Karpas-422 (cell line): ENCODE measurements at places on chromosomes 7 and 10.

- H3K4me1 ChIP-seq = no peaks in the 10 kb centered on the region
- no peaks in the 10 kb centered on the region for H3K36me3 ChIP-seq
- peak; percentile 42 for DNase-seq
These were observed 62.2 kb downstream of the VIM start for GRCh38 chr10:17290226-17290625.

GRCh38 chr10:4306871-4307270 is 519.1 kb upstream of the AKR1E2 start:
- H3K36me3 ChIP-seq = no peaks in the 10 kb centered on the region
- peaks cover 4% of the 10 kb centered on the region; the same call in 1 of the 2 replicates for H3K4me1 ChIP-seq
- no peaks in the 10 kb centered on the region for H3K27me3 ChIP-seq
- H3K4me3 ChIP-seq = no peak overlapping the region
- no peak overlapping the region for H3K27ac ChIP-seq

- no peak overlapping the region for H3K4me3 ChIP-seq
- DNase-seq = no peak
- H3K27ac ChIP-seq = no peak overlapping the region
- peaks cover 6% of the 10 kb centered on the region; the same call in 1 of the 2 replicates for H3K36me3 ChIP-seq
These were observed 167.4 kb upstream of the SH2B2 start for GRCh38 chr7:102119213-102119651.

GRCh38 chr7:25881317-25882037 is 270.5 kb upstream of the NFE2L3 start:
- H3K27me3 ChIP-seq = no peaks in the 10 kb centered on the region
- no peaks in the 10 kb centered on the region for H3K36me3 ChIP-seq
- DNase-seq = no peak
- H3K4me3 ChIP-seq = no peak overlapping the region
